Suprapubic skin (tissue), 4 donors: ENCODE measurements at places on chromosomes 2 and 18.

DNA sequence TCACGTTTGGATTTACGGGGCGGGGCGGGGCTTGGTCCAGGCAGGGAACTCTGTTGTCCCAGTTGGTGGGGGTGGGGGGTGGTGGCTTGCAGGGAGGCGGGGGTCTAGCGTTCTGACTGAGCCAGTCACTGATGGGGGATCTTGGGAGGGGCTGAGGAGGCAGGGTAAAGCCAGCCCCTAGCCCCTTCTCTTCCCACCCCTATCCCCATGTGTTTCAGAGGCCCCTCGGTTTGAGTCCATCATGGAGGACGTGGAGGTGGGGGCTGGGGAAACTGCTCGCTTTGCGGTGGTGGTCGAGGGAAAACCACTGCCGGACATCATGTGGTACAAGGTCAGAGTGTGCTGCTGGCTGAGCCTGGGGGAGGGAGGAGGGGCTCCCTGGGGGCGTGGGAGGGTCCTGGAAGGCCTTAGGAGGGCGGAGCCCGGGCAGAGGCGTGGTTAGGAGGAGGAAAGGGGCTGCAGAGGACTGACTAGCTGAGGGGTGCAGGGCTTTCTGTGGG, 22.0 kb upstream of the GMPPA start:
- no peak for DNase-seq

DNA sequence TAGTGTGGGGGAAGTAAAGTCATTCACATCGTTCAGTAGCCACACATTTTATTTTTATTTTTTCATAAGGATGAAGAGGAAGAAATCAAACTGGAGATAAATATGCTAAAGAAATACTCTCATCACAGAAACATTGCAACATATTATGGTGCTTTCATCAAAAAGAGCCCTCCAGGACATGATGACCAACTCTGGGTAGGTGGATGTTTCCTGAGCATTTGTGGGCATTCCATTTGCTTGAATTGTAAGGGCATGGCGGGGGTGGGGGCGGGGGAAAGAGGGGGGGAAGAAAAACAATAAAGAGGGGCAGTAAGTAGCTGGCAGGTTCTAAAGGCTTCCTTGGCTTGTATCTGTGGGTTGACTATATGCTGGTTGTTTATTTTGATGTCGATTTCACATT, 126.4 kb downstream of the MAP4K4 start:
- no peak for DNase-seq

- DNase-seq = no peak
Measured at GRCh38 chr2:45404807-45405297, 206.2 kb downstream of the SRBD1 start.

- DNase-seq = no peak
Measured at GRCh38 chr2:110946902-110947301, 173.8 kb upstream of the BCL2L11 start.

GRCh38 chr2:167249197-167249596, 360.9 kb downstream of the XIRP2 start:
- DNase-seq = no peak

GRCh38 chr18:63346031-63346430, 21.0 kb downstream of the KDSR start:
- DNase-seq = no peak
